ENCODE measurements at places on chromosomes 3 and 15. TPM values are rescaled to one million over a fixed set of nuclear protein-coding genes. Genes with fewer than 3 reads are reported as not detected.

Gene CRTC3
- 12.3 TPM for total RNA-seq

Gene TRH
- not detected for total RNA-seq

Gene DIS3L
- total RNA-seq: 25.1 TPM

DNA sequence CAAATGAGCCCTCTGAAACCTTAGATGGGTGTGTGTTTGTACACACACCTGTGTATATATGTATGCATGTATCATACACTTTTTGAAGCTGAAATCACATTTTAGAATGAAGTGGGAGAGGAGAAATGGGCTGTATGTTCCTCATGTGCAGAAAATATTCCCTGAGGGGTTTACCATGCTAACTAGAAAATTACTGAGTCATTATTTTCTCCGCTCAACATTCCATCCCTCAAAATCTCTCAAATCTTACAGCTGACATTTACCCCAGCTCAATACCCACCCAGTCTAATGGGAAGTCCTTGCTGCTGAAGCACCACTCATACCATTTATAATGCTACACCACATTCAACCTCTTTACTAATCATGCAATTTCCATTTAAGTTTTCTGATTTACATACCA lies 138.6 kb downstream of the P2RY1 start:
- no peak for DNase-seq

Gene GPR171
- total RNA-seq: not detected

Gene MAGEF1
- 16.7 TPM for total RNA-seq

Gene GOLGA6L4
- total RNA-seq: 1.5 TPM

DNA sequence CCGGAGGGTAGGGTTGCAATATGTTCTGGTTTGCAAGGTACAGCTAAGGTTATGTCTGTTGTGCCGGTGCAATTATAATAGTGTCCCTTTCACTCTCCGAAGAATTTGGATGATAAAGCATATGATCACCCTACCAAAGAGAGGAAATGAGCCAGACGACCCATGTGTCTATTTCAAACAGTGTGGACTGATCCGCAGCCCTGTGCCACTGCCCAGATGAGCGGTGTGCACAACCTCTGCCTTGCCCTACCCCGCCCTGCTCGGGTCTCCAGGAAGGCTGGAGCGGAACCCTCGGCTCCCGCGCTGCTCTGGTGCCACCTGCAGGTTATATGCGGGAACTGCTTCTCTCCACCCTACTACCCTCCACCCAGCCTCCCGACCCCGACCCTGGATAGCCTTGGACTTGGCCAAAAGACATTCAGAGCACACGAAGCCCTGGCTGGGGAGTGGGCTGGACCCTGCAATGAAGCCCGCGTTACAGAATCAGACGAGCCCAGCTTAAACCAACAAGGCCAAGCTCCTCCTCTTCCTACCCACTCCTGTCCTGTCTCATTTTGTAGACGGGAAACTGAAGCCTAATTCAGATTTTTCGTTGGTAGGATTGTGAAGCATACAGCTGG lies 68.4 kb upstream of the CHRNB4 start:
- DNase-seq: peak; percentile 26

Gene SH2D7
- not detected for total RNA-seq

GRCh38 chr3:105415951-105416350 lies 49.2 kb downstream of the ALCAM start:
- peak; percentile 35 for DNase-seq

Gene MESP1
- 1.3 TPM for total RNA-seq

- DNase-seq: no peak
These were observed 17.9 kb downstream of the DZIP1L start for GRCh38 chr3:138097192-138098172.

Gene EPHB3
- total RNA-seq: 3.9 TPM

DNA sequence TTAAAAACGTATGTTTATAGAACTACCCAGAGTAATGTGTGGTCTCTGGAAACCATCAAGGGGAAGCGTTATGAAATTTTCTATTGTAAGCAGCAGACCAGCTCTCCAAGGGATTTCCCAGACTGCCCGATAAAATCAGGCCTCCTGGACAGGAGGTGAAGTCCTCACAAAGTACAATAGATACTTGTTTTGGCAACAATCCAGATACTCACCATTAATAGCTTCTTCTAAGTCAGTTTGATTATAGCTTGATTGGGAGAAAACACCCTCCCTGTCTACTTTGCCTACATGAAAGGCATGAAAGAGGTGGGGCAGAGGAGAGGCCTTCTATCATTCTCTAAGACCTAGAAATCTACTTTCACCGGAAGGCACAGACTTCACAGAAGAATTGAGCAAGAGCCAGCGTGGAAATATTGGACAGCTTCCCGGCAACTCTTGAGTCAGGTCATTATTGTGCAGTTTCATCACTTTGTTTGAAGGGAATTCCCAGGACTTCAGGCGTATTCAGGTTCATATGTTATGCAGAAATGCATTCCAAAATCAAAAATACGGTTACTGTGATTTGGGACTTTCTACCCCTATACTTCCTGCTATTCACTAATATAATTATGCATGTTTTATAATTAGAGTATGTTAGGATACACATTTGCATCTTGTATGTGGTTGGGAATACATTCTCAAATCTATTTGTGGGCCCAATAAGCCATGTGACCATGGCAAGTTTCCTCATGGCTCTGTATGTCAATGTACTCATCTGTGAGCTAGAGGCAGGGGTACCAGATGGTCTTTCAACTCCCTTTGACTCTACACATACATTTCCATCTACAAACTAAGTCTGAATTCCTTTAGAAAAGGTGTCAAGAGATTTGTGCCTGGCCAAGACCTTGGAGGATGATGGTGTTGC lies 103.5 kb downstream of the CD47 start:
- DNase-seq: peak; percentile 97

Gene OTOL1
- total RNA-seq: not detected

Gene EBLN2
- total RNA-seq: 3.0 TPM

- no peak for DNase-seq
These were observed 4.6 kb downstream of the SNRK start for GRCh38 chr3:43290956-43291355.

Gene LPP
- 89.6 TPM for total RNA-seq

DNA sequence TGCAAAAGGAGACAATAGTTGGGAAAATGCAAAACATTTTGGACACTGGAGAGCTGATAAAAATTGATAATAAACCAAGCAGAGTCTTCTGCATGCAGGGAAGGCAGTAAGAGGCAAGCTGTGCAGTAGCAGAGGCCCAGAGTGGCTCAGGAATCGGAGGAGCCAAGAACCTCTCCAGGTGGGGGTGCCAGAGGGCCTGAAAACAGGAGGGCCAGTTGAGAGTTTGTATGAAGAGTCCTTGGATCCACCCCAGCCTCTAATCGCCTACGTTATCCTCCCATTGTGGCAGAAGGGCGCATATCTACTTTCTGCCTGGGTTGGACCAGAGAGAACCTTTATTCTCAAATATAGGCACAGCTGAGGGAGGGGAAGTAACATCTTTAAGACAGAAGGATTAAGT lies 48.9 kb upstream of the RBP1 start:
- no peak for DNase-seq

Gene TMEM158
- 79.4 TPM for total RNA-seq

Gene RTP4
- 2.1 TPM for total RNA-seq
